ENCODE measurements at places on chromosomes 3 and 15.

GRCh38 chr3:185199206-185199605, 46.3 kb upstream of the C3orf70 start:
- DNase-seq = no peak
- H3K27me3 ChIP-seq = no peaks in the 10 kb centered on the region
- H3K4me3 ChIP-seq = no peak overlapping the region
- no peaks in the 10 kb centered on the region for H3K4me1 ChIP-seq

GRCh38 chr3:9809615-9810432, at the start of gene TTLL3:
TSS of gene TTLL3 (plus strand) at chr3:9810262. CDS start at chr3:9810662, 400 bp downstream.
- H3K4me1 ChIP-seq = no peaks in the 10 kb centered on the region
- H3K4me3 ChIP-seq = peak within 1 kb of the TSS; percentile 74
- peak; percentile 62 for DNase-seq
- peak within 1 kb of the TSS; percentile 97 for H3K27ac ChIP-seq
- no peaks in the 10 kb centered on the region for H3K36me3 ChIP-seq

DNA sequence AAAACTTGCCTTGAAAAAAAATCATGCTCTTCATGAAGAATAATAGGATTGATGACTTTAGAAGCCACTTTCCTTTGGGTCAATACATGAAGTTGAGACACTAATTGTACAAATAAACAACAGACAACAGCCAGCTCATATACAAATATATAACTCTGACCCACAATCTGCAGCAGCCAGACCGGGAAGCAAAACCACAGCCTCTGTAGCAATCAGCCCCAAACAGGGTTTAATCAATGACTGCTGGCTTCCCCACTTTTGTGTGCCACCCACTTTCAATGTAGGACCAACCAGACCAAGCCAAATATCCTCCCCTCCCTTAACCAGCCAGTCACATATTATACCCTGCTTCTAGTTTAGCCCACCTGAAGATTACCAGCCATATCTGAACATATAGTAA, 39.0 kb downstream of the IFT57 start:
- no peaks in the 10 kb centered on the region for H3K4me1 ChIP-seq
- DNase-seq = no peak
- H3K4me3 ChIP-seq = no peak overlapping the region
- H3K27me3 ChIP-seq = no peaks in the 10 kb centered on the region

GRCh38 chr15:42984493-42985034, 64.0 kb upstream of the TTBK2 start:
- H3K4me1 ChIP-seq = no peaks in the 10 kb centered on the region
- DNase-seq = no peak

- H3K36me3 ChIP-seq = no peaks in the 10 kb centered on the region
- DNase-seq = no peak
- no peak overlapping the region for H3K27ac ChIP-seq
- no peaks in the 10 kb centered on the region for H3K4me1 ChIP-seq
- H3K4me3 ChIP-seq = no peak overlapping the region
These were observed 201.3 kb downstream of the RBMS3 start for GRCh38 chr3:29481969-29482767.

GRCh38 chr3:42541079-42541478, 38.6 kb downstream of the VIPR1 start:
- DNase-seq = no peak

DNA sequence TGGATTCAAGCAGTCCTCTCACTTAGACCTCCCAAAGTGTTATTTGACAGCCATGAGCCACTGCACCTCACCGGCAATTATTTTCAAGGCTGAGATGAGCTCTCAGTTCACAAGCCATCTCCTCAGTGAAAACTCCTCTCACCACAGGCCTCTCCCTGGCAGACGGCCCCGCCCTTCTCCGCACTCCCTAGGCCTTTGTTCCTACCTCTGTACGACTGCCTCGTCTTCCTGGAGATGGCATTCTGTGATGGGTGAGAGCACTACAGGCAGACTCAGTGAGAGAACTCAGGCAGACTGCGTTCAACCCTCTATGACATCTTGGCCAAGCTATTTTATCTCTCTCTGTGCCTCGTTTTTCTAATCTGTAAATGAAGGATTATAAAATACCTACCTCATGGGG, 67.0 kb upstream of the TPM1 start:
- H3K4me3 ChIP-seq = no peak overlapping the region
- DNase-seq = no peak

DNA sequence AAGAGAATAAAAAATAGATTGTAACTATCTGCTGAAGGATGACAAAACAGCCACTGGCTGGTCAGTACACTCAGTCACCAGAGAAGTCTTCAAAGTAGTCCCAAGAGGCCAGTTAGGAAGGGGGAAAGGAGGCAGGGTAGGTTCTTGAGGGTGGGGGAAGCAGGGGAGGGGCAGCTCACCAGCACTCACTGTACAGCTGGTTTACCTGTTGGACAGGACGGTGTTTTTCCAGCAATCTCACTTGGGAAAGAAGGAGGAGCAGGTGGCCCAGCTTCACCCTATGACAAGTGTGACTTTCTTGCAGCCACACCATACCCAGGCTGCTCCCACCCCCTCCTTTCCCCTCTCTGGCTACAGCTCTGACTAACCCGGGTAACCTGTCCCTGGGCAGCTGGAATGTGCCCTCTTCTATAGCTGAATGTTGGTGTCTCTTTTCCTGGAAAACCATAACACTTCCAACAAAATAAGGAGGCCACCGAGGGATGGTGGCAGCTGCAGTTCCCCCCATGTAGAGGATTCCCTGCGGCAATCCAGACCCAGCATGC, 203.4 kb upstream of the NSMCE3 start:
- no peaks in the 10 kb centered on the region for H3K27me3 ChIP-seq
- H3K27ac ChIP-seq = no peak overlapping the region
- H3K4me1 ChIP-seq = no peaks in the 10 kb centered on the region
- no peak overlapping the region for H3K4me3 ChIP-seq
- no peaks in the 10 kb centered on the region for H3K36me3 ChIP-seq

DNA sequence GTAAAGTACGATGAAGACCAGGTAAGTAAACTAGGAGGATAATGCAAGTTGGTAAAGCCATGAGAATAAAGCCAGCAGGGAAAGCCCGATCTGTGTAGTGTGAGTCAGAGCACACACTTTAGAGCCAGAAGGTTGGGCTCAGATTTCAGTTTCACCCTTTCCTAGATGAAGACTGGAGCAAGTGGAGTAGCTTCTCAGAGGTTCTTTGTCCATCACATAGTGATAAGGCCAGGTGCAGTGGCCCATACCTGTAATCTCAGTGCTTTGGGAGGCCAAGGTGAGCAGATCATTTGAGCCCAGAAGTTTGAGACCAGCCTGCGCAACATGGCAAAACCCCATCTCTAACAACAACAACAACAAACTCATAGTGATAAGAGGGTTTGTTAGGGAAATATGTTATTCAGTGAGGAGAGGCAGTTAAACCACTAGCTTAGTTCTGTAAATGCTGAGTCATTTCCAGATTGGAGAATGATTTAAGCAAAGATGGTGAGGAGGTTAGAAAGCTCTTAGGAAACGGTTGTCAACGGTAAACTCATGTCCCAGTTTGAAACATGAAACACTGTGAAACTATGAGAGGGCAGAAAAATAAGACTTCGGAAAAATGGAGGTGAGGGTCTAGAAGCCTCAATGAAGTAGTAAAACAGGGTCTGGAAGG, 39.0 kb downstream of the IL12A start:
- no peaks in the 10 kb centered on the region for H3K4me1 ChIP-seq
- H3K27ac ChIP-seq = no peak overlapping the region
- H3K4me3 ChIP-seq = no peak overlapping the region
- no peak for DNase-seq
- H3K27me3 ChIP-seq = no peaks in the 10 kb centered on the region

DNA sequence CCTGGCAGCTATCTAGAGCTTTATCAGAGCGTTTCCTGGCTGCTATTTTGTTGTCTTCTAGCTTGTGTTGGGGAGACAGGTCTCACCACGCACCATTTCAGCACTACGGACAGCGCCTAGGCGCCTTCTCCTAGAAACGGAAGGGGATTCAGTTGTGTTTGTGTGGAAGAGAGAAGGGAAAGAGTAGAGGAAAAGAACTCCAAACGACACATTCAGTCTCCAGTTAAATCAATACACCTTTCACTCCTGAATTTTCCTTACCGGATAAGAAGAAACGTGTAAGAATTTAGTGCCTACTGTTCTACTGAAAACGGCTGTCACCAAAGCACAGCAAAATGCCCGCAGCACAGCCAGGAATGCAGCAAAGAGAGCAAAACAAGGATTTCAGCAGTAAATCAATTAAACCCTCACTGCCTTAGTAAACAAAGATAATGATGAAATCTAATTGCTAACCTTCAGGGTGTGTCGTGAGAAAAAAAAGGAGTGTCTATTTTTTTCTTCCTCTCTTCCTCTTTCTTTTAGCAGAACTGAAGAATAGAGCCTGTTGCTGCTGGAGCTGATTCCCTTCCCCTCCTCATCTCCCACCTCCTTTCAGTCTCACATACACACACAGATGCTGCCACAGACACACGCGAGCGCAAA, 412 bp upstream of the CTXN2 start:
- peaks cover 18% of the 10 kb centered on the region for H3K27me3 ChIP-seq
- H3K36me3 ChIP-seq = no peaks in the 10 kb centered on the region
- H3K27ac ChIP-seq = no peak overlapping the region
- H3K4me3 ChIP-seq = no peak overlapping the region
- DNase-seq = no peak

GRCh38 chr3:195388380-195388779, 54.4 kb downstream of the ACAP2 start:
- H3K4me1 ChIP-seq = no peaks in the 10 kb centered on the region
- H3K27ac ChIP-seq = no peak overlapping the region
- H3K27me3 ChIP-seq = no peaks in the 10 kb centered on the region
- H3K4me3 ChIP-seq = no peak overlapping the region
- no peak for DNase-seq
- H3K36me3 ChIP-seq = no peaks in the 10 kb centered on the region

DNA sequence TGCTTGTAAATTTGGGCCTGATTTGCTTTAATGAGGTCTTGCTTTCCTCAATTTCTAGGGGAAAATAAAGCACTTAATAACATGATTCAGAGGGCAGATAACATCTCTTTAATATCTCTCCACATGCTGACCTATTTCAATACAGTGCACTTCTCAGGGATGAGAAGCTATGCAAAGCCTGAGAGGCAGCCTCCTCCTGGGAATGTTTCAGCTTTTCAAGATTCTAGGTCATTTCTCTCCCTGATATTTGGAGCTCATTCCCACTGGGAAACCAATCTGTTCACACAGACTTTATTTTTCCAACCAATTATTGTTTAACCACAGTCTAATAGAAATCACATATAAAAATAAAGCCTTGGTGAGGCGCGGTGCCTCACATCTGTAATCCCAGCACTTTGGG, 67.0 kb upstream of the LSAMP start:
- no peak overlapping the region for H3K27ac ChIP-seq
- DNase-seq = no peak
- no peaks in the 10 kb centered on the region for H3K4me1 ChIP-seq
- no peaks in the 10 kb centered on the region for H3K36me3 ChIP-seq
- no peaks in the 10 kb centered on the region for H3K27me3 ChIP-seq

DNA sequence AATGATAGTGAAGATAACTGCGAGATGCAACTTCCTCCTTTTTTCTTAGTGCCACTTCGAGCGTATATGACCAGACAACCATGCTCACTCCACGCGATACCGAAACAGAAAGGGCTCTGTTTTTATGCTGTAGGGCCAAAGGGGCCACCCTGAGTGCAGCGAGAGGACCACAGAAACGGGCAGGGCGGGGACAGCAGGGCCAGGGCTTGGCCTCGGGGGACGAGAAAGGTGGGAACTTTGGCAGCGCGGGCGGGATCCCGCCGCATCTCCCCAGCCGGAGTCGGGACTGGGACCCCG, 483 bp downstream of the VPS13C start:
- peak; percentile 31 for DNase-seq
- no peaks in the 10 kb centered on the region for H3K4me1 ChIP-seq
- no peaks in the 10 kb centered on the region for H3K36me3 ChIP-seq
- H3K27ac ChIP-seq = peak overlapping the region; percentile 93

GRCh38 chr3:50396502-50396901, 37.2 kb upstream of the TMEM115 start:
- peaks cover 3% of the 10 kb centered on the region for H3K4me1 ChIP-seq
- no peak overlapping the region for H3K4me3 ChIP-seq
- no peaks in the 10 kb centered on the region for H3K27me3 ChIP-seq
- no peak for DNase-seq

GRCh38 chr3:112327371-112327951, 5.5 kb upstream of the CD200 start:
- H3K4me1 ChIP-seq = no peaks in the 10 kb centered on the region
- no peaks in the 10 kb centered on the region for H3K27me3 ChIP-seq
- H3K27ac ChIP-seq = no peak overlapping the region
- H3K36me3 ChIP-seq = no peaks in the 10 kb centered on the region
- no peak overlapping the region for H3K4me3 ChIP-seq

GRCh38 chr3:131053043-131053859, 26.6 kb downstream of the NEK11 start:
- no peak overlapping the region for H3K27ac ChIP-seq
- H3K27me3 ChIP-seq = no peaks in the 10 kb centered on the region
- no peak for DNase-seq
- no peaks in the 10 kb centered on the region for H3K4me1 ChIP-seq
- H3K36me3 ChIP-seq = no peaks in the 10 kb centered on the region
- no peak overlapping the region for H3K4me3 ChIP-seq

GRCh38 chr3:86973440-86973839, 17.5 kb downstream of the VGLL3 start:
- H3K4me3 ChIP-seq = no peak overlapping the region
- no peaks in the 10 kb centered on the region for H3K27me3 ChIP-seq
- no peak overlapping the region for H3K27ac ChIP-seq
- no peaks in the 10 kb centered on the region for H3K36me3 ChIP-seq
- DNase-seq = no peak
- no peaks in the 10 kb centered on the region for H3K4me1 ChIP-seq

DNA sequence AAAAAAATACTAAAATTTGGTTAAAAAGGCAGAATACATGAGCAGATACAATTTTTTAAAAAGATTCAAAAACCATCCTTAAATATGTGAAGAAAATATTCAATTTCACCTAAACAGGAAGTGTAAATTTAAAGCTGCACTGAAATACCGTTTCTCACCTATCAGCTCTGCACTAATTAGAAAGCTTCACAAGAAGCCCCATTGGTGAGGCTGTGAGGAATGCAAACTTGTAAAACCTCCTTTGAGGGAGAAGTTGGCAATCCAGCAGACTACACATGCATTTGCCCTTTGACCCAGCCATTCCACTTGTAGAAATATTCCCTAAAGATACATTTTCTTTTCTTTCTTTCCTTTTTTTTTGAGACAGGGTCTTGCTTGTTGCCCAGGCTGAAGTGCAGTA, 18.8 kb downstream of the BLM start:
- no peak for DNase-seq
- no peaks in the 10 kb centered on the region for H3K4me1 ChIP-seq
- H3K4me3 ChIP-seq = no peak overlapping the region
- H3K27me3 ChIP-seq = no peaks in the 10 kb centered on the region

DNA sequence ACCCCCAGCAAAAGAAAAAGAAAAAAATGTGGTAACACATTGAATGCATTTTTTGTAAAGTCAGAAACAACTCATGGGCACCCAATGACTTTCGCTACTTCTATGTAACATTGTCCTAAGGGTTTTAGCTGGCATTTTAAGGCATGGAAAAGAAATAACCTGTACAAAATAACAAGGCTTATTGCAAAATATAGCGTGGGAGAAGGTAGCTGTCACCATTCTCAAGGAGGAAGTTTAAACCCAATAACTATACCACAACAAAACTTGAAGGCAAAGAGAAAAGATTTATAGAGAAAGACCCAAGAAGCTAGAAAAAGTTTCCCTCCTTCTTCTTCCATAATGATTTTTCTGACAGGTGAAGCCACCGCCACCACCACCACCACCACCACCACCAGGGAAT, 55.7 kb upstream of the ACP3 start:
- H3K27me3 ChIP-seq = no peaks in the 10 kb centered on the region
- no peak for DNase-seq
- no peaks in the 10 kb centered on the region for H3K4me1 ChIP-seq
- no peak overlapping the region for H3K27ac ChIP-seq
- H3K36me3 ChIP-seq = no peaks in the 10 kb centered on the region
